Lower lobe of right lung (tissue), 2 donors: ENCODE measurements at places on chromosomes 3 and 15. TPM values are rescaled to one million over a fixed set of nuclear protein-coding genes. Genes with fewer than 3 reads are reported as not detected.

GRCh38 chr15:39369768-39370167 is 211.1 kb upstream of the THBS1 start:
- no peak overlapping the region for H3K4me3 ChIP-seq
- no peaks in the 10 kb centered on the region for H3K36me3 ChIP-seq
- H3K27ac ChIP-seq: no peak overlapping the region
- no peaks in the 10 kb centered on the region for H3K4me1 ChIP-seq
- H3K27me3 ChIP-seq: no peaks in the 10 kb centered on the region
- DNase-seq: no peak

DNA sequence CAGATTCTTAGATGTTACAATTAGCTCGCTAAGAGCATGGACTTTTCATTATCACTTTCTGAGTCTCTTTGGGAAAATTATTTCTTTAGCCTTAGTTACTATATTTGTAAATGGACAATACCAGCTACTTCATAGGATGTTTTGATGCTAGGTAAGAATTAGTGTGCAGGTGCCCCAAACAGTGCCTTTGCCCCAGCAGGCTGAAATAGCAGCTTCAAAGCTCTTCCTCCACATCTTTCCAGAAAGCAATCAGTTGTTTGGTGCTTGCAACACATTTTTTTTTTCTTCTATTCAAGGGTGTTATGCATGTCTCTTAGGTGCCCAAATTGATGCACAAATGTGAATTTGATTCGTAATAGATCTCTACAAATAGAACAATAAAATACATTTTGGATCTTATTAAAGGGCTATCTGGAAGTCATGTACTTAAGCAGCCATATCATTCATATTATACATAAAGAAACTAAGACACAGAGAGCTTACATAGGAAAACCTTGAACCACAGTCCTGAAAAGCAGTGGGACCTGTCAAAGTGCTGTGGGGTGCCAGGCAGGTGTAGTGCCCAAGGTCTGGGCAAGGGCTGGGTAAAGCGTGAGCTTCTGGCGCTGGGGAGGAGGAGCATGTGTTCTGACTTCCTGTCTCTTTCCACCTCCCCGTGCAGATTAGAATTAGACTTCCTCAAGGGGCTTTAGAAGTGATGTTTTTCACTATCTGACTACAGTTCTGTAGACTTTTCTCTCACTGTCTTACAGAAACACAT is 62.9 kb downstream of the FNDC3B start:
- peak overlapping the region; percentile 59 for H3K27ac ChIP-seq
- DNase-seq: no peak
- no peaks in the 10 kb centered on the region for H3K36me3 ChIP-seq

GRCh38 chr3:11624161-11624560 is 19.6 kb downstream of the VGLL4 start:
- no peak for DNase-seq
- no peaks in the 10 kb centered on the region for H3K36me3 ChIP-seq
- H3K27me3 ChIP-seq: no peaks in the 10 kb centered on the region
- no peak overlapping the region for H3K27ac ChIP-seq

- H3K4me3 ChIP-seq: no peak overlapping the region
- DNase-seq: no peak
- no peaks in the 10 kb centered on the region for H3K36me3 ChIP-seq
- no peaks in the 10 kb centered on the region for H3K27me3 ChIP-seq
- no peaks in the 10 kb centered on the region for H3K4me1 ChIP-seq
Observed at GRCh38 chr3:2944628-2945027, 165.5 kb downstream of the IL5RA start.

- H3K4me3 ChIP-seq: no peak overlapping the region
- no peaks in the 10 kb centered on the region for H3K27me3 ChIP-seq
- H3K36me3 ChIP-seq: no peaks in the 10 kb centered on the region
- H3K27ac ChIP-seq: no peak overlapping the region
- no peak for DNase-seq
- no peaks in the 10 kb centered on the region for H3K4me1 ChIP-seq
Observed at GRCh38 chr3:133877221-133877620, 18.5 kb downstream of the RAB6B start.

DNA sequence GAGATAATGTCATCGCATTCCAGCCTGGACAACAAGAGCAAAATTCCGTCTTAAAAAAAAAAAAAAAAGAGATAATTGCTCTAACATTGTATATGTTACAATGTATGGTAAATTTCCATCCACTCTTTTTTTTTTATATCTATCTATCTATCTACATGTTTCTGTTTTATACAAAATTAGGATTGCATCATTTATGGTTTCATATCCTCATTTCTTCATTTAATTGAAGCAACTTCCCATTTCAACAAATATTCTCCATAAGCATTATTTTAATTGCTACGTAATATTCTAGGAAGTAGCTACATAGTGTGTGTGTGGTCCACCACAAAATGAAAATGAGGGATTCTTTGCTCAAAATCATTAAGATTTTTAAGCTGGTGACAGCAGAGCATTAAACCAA is 18.4 kb downstream of the RBP1 start:
- H3K27me3 ChIP-seq: no peaks in the 10 kb centered on the region
- H3K4me1 ChIP-seq: no peaks in the 10 kb centered on the region
- no peak overlapping the region for H3K4me3 ChIP-seq
- H3K36me3 ChIP-seq: no peaks in the 10 kb centered on the region
- no peak overlapping the region for H3K27ac ChIP-seq

DNA sequence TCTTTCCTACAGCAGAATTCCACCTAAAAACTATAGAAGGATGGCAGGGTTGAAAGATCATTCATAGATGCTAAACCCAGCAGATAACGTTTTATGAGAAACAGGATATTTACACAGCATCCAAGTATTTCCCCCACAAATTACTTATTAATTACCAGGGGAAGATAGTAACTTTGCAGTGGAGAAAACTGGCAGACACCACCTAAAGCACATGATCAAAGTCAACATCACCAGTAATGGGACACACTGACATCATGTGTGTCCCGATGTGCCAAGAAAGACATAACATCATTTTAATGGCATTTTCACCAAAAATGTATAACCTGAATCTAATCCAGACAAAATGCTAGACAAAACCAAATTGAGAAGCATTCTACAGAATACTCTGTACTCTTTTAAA is 220.4 kb upstream of the THBS1 start:
- H3K27ac ChIP-seq: no peak overlapping the region
- no peak overlapping the region for H3K4me3 ChIP-seq
- peaks cover 13% of the 10 kb centered on the region for H3K4me1 ChIP-seq
- H3K27me3 ChIP-seq: no peaks in the 10 kb centered on the region

- H3K27me3 ChIP-seq: no peaks in the 10 kb centered on the region
- DNase-seq: no peak
- no peaks in the 10 kb centered on the region for H3K36me3 ChIP-seq
- no peaks in the 10 kb centered on the region for H3K4me1 ChIP-seq
- H3K4me3 ChIP-seq: no peak overlapping the region
Observed at GRCh38 chr15:28945626-28946230, 60.0 kb downstream of the APBA2 start.

DNA sequence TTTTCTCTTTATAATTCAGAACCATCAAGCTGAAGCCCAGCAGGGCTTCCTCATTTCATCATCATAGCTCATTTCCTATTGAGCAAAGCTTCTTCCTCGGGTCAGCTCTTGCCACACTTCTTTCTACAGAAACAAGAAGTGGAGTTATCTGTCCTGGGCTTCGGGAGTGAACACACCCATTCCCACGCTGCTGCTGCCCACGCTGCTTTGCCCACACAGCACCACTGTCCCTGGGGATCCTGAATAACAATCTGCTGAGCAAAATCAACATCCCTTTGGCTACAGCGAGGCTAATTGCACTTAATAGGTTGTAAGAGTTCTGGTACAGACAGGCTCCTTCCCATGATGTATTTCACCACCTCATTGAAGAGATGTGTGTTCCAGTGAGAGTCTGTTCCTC is 23.7 kb downstream of the CEP19 start:
- H3K36me3 ChIP-seq: no peaks in the 10 kb centered on the region
- H3K27ac ChIP-seq: peak overlapping the region; percentile 36
- H3K4me1 ChIP-seq: peaks cover 11% of the 10 kb centered on the region
- H3K27me3 ChIP-seq: no peaks in the 10 kb centered on the region

GRCh38 chr3:160057331-160057730 is 68.7 kb downstream of the IL12A start:
- no peaks in the 10 kb centered on the region for H3K27me3 ChIP-seq
- no peak overlapping the region for H3K4me3 ChIP-seq
- no peak overlapping the region for H3K27ac ChIP-seq

DNA sequence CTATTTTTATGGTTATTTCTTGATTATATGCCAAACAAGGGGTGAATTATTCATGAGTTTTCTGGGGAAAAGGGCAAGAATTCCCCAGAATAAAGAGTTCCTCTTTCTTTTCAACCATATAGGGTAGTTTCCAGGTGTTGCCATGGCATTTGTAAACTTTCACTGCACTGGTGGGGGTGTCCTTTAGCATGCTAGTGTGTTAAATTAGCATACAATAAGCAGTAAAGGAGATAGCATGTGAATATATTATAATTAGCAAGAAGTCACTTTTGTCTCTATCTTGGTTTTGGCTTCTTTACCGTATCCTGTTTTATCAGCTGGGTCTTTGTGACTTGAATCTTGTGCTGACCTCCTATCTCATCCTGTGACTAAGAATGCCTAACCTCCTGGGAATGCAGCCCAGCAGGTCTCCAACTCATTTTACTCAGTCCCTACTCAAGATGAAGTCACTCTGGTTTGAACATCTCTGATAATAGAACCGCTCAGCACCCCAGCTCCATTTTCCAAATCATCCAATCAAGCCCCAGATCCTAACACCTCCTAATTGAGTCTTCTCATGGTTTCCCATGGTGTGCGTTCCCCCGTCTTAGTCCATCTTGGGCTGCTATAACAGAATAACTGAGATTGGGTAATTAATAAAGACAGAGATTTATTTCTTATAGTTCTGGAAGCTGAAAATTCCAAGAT is 3.4 kb upstream of the SELENOT start:
- no peaks in the 10 kb centered on the region for H3K27me3 ChIP-seq
- H3K36me3 ChIP-seq: no peaks in the 10 kb centered on the region
- no peak overlapping the region for H3K27ac ChIP-seq
- no peak overlapping the region for H3K4me3 ChIP-seq
- no peak for DNase-seq

GRCh38 chr3:8278448-8278847 is 223.2 kb upstream of the LMCD1 start:
- H3K36me3 ChIP-seq: no peaks in the 10 kb centered on the region
- H3K27me3 ChIP-seq: no peaks in the 10 kb centered on the region
- H3K27ac ChIP-seq: no peak overlapping the region
- DNase-seq: no peak
- peaks cover 3% of the 10 kb centered on the region for H3K4me1 ChIP-seq

- H3K27me3 ChIP-seq: no peaks in the 10 kb centered on the region
- DNase-seq: no peak
- H3K36me3 ChIP-seq: no peaks in the 10 kb centered on the region
- H3K4me3 ChIP-seq: no peak overlapping the region
- H3K4me1 ChIP-seq: no peaks in the 10 kb centered on the region
Observed at GRCh38 chr15:68517285-68517761, 61.5 kb upstream of the CORO2B start.

- no peak overlapping the region for H3K27ac ChIP-seq
- no peak overlapping the region for H3K4me3 ChIP-seq
- no peaks in the 10 kb centered on the region for H3K27me3 ChIP-seq
- H3K4me1 ChIP-seq: no peaks in the 10 kb centered on the region
- no peak for DNase-seq
- no peaks in the 10 kb centered on the region for H3K36me3 ChIP-seq
Observed at GRCh38 chr15:101355678-101356464, 60.8 kb upstream of the SNRPA1 start.

- no peaks in the 10 kb centered on the region for H3K27me3 ChIP-seq
- peaks cover 15% of the 10 kb centered on the region for H3K4me1 ChIP-seq
- H3K27ac ChIP-seq: no peak overlapping the region
- no peak for DNase-seq
- peaks cover 81% of the 10 kb centered on the region for H3K36me3 ChIP-seq
- H3K4me3 ChIP-seq: no peak overlapping the region
Observed at GRCh38 chr3:152459118-152459515, 190.4 kb downstream of the MBNL1 start.

DNA sequence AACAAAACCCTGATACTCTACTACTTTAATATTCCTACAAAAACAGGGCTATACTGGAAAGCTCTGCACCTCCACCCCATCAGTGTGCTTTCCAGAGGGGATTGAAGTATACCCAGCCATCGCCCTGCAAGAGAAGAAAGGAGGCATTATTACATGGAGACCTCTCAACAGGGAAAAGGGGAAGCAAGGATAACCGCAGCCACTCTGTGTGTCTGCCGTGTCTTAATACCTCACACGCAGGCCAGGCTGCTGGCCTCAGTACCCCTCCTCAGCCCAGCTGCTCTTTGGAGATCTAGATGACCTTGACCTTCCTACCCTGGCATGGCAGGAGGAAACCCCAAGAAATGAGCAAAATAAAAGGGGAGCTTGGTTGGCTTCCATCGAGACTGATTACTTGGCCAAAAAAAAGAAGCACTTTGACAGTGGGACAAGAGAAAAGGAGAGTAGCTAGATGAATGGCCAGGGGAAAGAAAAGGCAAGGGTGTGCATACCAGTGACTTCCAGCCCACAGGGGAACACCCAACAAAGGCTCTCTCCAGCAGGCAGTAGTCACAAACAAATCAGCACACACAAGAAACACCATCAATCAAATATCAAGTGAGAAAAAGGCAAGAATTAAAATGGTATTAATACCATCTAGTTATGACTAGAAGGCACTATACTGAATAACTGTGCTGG is 129.4 kb downstream of the STT3B start:
- H3K4me1 ChIP-seq: peaks cover 4% of the 10 kb centered on the region
- no peak overlapping the region for H3K27ac ChIP-seq
- no peak for DNase-seq
- no peak overlapping the region for H3K4me3 ChIP-seq
- H3K36me3 ChIP-seq: no peaks in the 10 kb centered on the region

GRCh38 chr15:59553879-59554735 is 57.5 kb upstream of the GCNT3 start:
- no peak overlapping the region for H3K4me3 ChIP-seq
- no peaks in the 10 kb centered on the region for H3K36me3 ChIP-seq
- H3K27ac ChIP-seq: no peak overlapping the region
- no peak for DNase-seq
- no peaks in the 10 kb centered on the region for H3K4me1 ChIP-seq
- H3K27me3 ChIP-seq: no peaks in the 10 kb centered on the region

GRCh38 chr3:157319672-157320071 is 117.0 kb upstream of the PTX3 start:
- no peak overlapping the region for H3K4me3 ChIP-seq
- DNase-seq: no peak
- H3K27ac ChIP-seq: no peak overlapping the region
- no peaks in the 10 kb centered on the region for H3K27me3 ChIP-seq

RASGRF1 gene
- total RNA-seq: 82.6 TPM

IMPG2 gene
- total RNA-seq: 0.21 TPM

KLF15 gene
- total RNA-seq: 40.1 TPM

RLBP1 gene
- not detected for total RNA-seq
